ENCODE measurements at places on chromosomes 7 and 10.

GRCh38 chr10:79401015-79401921 is 44.2 kb downstream of the ZCCHC24 start:
- peak; percentile 76 for DNase-seq

DNA sequence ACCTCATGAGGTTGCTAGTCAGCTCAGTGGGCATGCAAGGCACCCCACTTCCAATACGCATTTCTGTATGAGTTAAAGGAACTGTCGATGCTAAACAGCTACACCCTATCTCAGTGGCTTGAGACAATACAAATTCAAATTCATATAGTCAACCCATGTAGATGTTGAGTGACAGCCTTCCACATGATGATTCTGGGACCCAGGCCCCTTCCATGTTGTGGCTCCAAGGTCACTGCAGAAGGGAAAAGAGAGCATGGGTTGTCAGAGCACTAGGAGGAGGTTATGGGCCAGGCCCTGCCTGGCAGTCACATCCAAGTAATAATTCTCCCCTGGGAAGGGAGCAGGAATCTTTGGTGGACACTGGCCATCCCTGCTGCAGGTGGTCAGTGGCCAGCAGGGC is 28.2 kb downstream of the C10orf105 start:
- no peak for DNase-seq

- peak; percentile 25 for DNase-seq
Observed at GRCh38 chr10:71623098-71623985, 96.2 kb downstream of the C10orf105 start.

GRCh38 chr7:137258552-137258951 is 85.0 kb downstream of the PTN start:
- DNase-seq = no peak

- no peak for DNase-seq
Observed at GRCh38 chr10:71081912-71082311, 130.5 kb upstream of the UNC5B start.

- DNase-seq = no peak
Observed at GRCh38 chr10:29646960-29647461, 12.2 kb upstream of the SVIL start.

DNA sequence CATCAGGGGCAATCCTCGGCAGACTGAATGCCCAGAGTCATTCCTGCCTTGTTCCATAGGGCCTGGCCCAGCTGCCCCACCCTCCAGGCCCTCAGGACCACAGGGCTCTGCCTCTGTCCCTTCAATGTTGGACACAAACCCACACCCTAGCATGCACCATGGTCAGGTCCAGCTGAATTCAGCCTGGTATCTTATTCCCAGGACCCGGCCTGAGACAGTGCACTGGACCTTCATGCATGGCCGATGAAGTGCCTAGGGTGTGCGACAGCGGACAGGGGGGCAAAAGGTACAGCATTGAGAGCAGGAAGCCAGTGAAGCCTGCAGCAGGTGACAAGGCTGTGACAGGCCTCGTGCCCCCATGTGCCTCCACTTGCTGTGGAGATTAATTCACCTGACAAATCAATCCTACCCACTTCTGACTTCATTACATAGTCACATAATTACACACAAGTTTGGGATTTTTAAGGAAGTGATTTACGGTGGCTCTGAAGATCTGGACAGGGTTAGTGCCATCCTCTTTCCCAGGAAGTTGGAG is 261.9 kb downstream of the GRID1 start:
- peak; percentile 27 for DNase-seq

GRCh38 chr10:97024168-97025073 is 161.3 kb downstream of the SLIT1 start:
- DNase-seq = no peak

GRCh38 chr7:84865560-84865959 is 321.3 kb downstream of the SEMA3D start:
- DNase-seq = no peak

DNA sequence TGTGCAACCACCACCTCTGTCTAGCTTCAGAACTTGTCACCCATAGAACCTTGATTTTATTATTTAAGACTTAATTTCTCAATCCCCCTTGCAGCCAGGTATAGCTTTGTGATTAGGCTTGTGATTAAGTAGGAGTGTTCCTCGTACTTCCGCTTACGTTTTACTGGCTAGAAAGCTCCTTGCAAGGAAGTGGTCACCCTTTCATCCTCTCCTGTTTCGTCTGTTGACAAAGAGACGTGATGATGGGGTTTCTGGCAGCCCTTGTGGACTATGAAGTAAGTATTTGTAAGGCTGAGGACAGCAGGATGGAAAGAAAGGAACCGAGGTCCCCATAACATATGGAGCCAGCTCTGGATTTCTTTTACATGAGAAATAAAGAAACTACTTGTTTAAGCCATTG is 86.5 kb upstream of the KDM7A start:
- DNase-seq = no peak

DNA sequence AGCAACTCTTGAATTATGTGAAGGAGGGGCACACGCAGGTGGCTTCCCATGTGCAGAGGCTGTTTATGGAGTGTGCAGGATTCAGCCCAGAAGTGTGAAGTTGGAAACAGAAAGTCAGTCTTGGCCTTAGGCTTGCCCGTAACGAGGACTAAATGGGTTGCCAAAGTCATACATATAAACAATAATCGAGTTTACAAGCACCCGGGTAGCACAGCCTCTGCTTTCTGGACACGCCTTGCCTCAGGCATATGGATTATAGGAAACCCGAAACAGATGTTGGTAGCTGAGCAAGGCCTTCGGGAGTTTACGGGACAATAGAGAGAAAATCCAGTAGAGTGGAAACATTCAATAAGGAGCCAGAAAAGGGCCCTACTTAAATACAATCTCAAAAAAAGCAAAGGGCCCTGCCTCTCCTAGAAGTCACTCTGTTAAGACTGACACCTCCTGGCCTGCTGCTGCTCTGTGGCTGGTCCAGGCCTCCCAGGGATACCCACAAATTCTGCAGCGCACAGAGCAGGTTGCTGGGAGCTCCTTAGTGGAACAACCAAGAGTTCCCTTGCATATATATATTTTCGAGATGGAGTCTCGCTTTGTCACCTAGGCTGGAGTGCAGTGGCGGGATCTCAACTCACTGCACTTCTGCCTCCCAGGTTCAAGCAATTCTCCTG is 48.5 kb downstream of the SMKR1 start:
- no peak for DNase-seq

GRCh38 chr7:114822844-114823243 is 99.0 kb upstream of the MDFIC start:
- DNase-seq = no peak

GRCh38 chr10:95785942-95786669 is 30.1 kb downstream of the ENTPD1 start:
- no peak for DNase-seq

DNA sequence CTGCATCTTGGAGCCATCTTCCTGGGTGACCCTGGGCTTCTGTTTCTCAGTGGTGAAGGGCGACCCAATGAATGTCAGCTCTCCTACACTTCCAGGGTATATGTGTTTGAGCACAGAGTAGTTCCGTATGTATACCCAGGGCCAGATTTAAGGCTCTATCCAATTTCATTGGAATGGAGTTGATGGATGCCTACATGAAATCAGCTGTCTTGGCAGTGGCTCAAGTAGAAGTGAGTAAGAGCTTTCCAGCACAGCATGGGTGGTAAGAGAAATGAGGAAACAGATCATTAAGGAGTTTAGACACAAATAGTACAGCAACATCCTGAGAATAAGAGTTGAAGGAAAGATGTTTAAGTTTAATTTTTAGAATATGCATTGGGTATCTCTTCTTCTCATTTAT is 433.0 kb downstream of the PAXIP1 start:
- no peak for DNase-seq

GRCh38 chr10:59008452-59008851 is 168.0 kb upstream of the PHYHIPL start:
- no peak for DNase-seq

GRCh38 chr10:88138319-88138848 is 275.0 kb downstream of the PTEN start:
- no peak for DNase-seq

GRCh38 chr10:112967200-112967599 is 17.2 kb downstream of the TCF7L2 start:
- no peak for DNase-seq

GRCh38 chr10:21194510-21194993 is 297.4 kb upstream of the NEBL start:
- DNase-seq = no peak

DNA sequence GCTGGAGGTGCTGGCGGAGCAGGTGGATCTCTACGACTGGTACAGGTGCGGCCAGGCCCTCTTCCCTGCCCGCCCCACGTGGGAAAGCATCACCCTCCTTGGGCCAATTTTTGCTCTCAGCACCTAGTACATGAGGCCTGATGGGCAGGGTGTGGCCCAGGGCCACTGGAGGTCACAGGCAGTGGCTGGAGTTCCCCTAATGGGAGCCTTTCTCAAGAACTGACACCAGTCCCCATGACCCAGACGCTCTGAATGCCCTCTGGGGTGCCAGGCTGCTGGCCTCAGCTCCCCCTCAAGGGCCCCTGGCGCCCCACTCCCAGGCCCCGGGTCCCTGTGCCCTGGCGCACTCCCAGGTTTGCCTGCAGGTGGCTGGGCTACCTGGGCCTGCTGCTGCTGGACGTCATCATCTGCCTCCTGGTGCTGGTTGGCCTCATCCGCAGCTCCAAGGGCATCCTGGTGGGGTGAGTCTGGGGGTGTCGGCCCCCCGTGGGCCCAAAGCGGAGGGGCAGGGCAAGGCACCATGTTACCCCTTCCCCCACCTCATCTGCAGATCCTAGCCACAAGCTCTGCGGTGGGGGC is 15.9 kb downstream of the TTYH3 start:
- no peak for DNase-seq

GRCh38 chr7:23679898-23680413 is at the start of gene FAM221A:
Gene FAM221A, plus strand, starts transcription at chr7:23680199. Its CDS starts 20 bp downstream, at chr7:23680219.
- peak; percentile 84 for DNase-seq

All from nephron progenitor cell (in vitro differentiated cells).